NK-92 treated with Interleukin-12 subunit alpha and Interleukin-12 subunit beta, amount 100 ng/mL, for 24 hours (cell line): ENCODE measurements at places on chromosomes 13 and 19.
A peak's percentile ranks its signal among the peaks of the same experiment; 100 is the strongest.

DNA sequence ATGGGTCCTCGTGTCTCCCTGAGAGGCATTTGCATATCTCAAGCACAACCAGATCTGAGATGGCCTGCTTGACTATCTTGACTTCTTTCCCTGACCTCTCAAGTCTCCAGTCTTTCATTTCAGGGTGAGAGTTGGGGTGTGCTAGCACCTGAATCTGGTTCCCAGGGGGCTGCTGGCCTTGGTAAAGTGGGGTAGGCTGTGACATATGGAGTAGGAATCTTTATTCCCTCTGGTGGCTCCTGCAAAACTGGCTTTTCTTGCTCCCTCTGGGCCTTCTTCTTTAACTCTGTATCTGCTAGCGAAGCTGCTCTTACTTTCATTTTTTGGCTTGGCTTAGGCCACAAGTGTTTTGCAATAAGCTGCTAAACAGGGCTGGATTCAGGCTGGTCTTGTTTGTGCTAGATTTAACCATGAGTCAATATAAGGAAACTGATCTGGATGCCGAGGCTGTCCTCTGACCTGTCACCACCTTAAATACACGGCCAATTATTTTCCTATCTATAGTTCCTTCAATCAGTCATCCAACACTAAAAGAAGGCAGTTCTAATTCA is 42.3 kb downstream of the ZNF493 start:
- DNase-seq: no peak

DNA sequence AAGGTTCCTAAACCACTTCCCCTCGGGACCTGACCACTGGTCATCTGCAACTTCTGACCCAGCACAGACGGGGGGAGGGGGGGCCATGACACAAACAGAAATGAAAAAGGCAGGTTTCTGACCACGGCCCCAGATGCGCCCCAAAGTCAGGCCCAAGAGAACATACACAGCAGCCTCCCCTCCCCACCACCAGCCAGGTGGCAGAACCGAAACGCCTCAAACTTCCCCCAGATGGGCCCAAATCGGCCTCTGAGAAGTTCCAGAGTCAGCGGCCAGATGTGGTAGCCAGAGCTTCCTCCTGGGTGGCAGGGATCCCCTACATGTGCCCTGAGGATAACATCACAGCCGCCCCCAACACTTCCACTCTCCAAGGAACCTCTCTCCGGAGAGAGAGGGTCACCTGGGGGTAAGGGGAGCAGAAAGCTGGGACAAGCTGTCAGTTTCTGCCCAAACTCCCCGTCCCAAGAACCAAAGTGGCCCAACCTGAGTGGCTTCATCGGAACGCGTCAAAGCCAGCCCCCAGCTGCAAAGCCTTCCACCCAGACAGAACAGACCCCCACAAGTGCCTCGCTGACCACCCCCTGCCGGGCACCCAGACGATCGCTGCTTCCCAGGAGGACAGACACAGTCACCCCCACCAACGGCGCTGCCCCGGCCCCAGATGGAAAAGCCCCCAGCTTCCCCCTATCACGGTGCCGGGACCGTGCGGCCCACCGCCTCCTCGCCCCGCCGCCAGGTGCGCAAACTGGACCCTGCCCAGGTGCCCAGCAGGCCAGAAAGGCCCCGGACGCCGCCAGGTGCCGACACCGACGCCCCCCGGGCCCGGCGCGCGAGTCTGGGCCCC is 800 bp downstream of the ELL start:
- peak; percentile 21 for DNase-seq

DNA sequence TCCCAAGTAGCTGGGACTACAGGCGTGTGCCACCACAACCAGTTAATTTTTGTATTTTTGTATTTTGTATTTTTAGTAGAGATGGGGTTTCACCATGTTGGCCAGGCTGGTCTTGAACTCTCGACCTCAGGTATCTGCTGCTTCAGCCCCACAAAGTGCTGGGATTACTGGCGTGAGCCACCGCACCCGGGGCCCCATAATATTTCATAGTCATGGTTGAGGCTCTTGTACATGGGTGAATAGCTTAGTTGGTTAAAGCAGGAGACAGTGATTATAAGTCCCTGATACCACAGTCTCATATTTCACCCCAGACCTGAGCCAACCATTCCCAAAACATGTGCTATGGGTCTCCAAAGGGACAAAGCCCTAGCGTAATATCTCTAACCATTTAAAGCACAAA is 26.1 kb downstream of the MBNL2 start:
- no peak for DNase-seq

GRCh38 chr13:44812818-44813217 is 176.5 kb downstream of the NUFIP1 start:
- no peak for DNase-seq

GRCh38 chr19:7792281-7792680 is 29.2 kb downstream of the CLEC4M start:
- no peak for DNase-seq

- DNase-seq: no peak
These were observed 15.6 kb downstream of the RHPN2 start for GRCh38 chr19:33048806-33049676.

- DNase-seq: peak; percentile 45
These were observed 103.1 kb upstream of the ABCC4 start for GRCh38 chr13:95404141-95404882.

DNA sequence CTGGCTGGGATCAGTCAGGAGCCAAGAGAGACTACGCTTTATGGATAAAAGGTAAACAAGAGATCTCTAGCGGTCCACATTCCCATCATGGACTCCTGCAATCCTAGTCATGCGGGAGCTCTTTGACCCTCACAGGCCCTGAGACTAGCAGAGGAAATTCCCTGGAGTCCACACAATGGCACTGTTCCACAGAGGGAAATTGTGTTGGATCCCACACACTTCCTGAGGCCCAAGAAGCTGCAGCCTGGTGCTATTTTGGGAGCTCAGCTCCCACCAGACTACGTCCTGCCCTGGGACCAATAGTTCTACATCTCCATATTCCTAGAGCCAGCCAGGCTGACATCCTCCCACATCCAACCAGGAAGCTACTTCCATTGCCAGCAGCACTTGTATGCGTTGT is 2358.4 kb downstream of the PCDH9 start:
- DNase-seq: no peak

DNA sequence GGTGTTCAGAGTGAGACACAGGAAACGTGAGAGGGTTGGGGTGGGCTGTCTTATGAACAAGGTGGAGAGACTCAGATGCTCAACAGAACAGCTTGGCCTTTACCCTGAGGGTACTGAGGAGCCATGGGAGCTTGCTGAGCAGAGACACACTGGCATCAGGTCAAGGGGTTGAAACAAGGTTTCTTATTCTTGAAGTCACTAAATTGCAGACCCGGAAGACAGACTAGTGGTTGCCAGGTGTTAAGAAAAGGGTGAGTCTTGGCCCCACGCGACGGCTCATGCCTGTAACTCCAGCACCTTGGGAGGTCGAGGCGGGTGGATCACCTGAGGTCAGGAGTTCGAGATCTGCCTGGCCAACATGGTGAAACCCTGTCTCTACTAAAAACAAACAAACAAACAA is 22.4 kb downstream of the CACNG6 start:
- no peak for DNase-seq

DNA sequence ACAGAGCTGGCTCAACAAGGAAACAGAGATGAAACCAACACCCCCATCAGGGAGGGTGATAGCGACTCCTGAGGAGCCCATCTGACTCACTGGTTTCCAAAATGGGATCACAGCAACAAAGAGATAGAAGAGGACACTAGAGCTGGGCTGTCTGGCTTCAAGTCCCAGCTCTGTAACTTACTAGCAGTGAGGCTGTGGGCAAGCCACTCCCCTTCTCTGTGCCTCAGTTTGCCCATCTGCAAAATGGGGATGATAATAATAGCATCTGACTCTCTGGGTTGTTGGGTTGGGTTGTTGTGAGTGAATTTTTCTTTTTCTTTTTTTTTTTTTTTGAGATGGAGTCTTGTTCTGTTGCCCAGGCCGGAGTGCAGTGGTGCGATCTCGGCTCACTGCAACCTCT is 14.3 kb downstream of the IGSF23 start:
- no peak for DNase-seq

GRCh38 chr13:111640006-111640405 is 319.6 kb downstream of the TEX29 start:
- no peak for DNase-seq

DNA sequence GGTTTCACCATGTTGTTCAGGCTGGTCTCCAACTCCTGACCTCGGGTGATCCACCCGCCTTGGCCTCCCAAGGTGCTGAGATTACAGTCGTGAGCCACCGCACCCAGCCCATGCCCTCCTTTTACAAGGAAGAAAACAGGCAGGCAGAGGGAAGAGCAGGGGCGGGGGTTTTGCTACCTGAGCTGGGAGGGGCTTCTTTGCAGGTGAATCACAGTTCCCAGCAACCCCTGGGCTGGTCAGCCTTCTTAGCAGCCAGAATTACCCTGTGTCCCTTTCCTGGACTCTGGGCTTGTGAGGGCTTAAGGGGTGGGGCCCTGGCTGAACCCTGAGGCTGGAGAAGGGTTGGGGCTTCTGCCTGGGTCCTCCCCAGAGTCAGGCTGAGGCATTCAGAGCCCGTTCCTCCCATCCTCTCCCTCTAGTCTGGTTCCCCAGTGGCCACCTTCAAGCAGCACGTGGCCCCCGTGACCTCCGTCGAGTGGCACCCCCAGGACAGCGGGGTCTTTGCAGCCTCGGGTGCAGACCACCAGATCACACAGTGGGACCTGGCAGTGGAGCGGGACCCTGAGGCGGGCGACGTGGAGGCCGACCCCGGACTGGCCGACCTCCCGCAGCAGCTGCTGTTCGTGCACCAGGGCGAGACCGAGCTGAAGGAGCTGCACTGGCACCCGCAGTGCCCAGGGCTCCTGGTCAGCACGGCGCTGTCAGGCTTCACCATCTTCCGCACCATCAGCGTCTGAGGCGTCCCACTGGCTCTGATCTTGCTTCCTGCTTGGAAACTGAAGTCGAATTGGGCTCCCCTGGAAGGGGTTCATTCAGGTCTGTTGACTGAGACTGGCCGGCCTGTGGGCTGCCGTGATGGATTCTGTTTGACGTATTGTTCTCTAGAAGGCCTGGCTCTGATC is 2.8 kb upstream of the KCNJ14 start:
- DNase-seq: no peak

- no peak for DNase-seq
These were observed 3.8 kb downstream of the PRTN3 start for GRCh38 chr19:844546-844971.

GRCh38 chr19:1524287-1524971 is 552 bp downstream of the PLK5 start:
- DNase-seq: no peak
